Germinal center (tissue), 1 donor: ENCODE measurements at places on chromosomes 4 and X.
A peak's percentile ranks its signal among the peaks of the same experiment; 100 is the strongest.

GRCh38 chr4:166823126-166823525 lies 411.2 kb downstream of the SPOCK3 start:
- DNase-seq, result no peak

DNA sequence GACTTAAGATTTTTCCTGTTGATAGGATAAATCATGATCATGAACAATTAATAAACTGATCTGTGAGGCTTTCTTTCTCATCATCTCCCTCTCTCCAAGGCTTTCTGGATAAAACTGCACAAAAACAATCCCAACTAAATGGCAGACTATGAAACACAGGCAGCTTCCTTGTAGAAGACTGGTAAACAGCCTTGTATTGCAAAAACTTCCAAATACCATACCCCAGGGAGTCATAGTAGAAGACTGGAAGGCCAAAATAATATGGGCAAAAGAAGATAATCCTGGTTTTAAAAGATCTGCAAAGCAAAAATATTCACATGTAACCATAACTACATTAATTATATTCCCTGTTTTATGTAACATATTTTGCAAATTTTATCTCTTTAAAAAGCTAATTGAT lies 113.0 kb downstream of the ANAPC10 start:
- DNase-seq, result no peak

- no peak for DNase-seq
Observed at GRCh38 chr4:7575426-7575825, 140.7 kb upstream of the PSAPL1 start.

DNA sequence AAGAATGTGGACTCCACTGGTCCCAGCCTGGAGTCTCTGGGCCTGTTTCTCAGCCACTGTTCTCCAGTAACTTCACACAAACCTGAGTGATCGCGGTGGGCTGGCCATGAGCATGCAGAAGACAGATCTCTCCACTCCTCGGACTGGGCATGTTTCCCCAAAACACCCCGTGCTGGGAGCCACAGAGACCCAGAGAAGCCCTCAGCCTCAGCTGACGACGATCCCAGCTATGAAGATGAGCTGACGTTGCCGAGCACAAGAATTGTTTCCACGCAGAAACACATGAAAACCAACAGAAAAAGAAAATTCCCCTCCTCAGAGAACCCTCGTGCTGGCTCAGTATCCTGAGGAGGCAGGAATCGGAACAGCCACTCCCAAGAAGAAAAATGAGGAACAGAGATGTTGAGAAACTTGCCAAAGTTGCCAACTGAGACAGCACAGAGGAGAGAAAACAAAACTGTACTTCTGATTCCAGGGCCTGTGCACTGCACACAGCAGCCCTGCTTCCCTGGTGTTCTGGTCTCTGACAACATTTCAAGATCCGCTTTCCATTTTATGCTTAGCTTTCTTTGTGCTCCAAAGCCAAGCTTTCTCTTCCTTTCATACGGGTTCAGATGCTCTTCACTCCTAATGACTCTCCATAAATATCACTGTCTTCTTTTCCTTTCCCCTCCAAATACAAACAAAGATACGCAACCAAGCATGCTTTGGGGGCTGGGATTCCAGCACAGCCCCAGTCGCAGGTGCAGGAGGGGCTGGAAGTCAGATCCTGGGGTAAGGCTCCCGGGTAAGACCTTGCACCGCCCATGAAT lies 81.4 kb downstream of the IRF2 start:
- DNase-seq, result no peak

- no peak for DNase-seq
Observed at GRCh38 chr4:101983835-101984234, 193.3 kb downstream of the BANK1 start.

GRCh38 chrX:1453395-1453783 lies 680 bp upstream of the ASMTL start:
- no peak for DNase-seq

DNA sequence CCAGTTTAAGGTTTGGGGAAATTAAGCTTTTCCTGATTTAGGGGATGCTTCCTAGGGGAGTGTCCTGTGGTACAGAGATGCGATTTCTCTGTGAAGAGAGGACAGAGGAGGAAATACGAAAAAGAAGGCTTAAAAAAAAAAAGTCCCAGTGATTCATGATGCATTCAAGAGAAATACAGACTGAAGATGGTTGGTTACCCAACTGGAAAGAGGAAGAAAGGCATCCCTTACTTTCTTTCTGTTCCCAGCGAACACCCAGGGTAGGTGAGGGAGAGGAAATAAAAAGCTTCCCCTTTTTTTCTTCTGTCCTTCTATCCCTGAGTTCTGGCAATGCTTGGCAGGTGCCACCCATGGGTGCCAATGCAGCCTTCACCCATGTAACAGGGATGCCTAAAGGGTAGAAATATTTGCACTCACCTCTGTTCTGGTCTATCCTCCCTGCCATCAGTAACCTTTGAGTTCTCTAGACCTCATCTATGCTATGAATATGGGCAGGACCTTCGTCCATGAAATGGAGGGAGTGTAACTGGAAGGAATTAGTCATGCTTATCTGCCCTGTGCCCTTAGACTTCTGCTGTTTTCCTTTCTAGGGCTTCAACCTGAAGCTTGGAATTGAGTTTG lies 230.1 kb upstream of the GALNTL6 start:
- no peak for DNase-seq

DNA sequence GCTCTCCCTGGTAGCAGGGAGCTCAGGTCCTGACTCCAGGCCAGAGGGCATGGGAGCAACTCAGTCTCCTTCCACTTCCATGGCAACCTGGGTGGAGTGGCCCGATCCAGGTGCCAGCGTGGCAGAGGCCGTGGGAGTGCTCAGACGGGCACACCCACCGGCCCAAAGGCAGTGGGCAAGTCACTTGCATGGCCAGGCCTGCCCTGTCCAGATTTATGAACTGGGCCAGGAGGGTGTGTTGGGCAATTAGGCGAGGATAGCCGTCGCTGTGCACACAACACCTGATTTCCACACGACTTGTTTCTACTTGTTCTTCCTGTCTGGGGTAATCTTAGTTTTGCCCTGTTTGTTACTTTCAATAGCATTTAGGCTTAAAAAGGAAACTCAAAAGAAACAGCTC lies 55.5 kb upstream of the NYX start:
- DNase-seq, result no peak

GRCh38 chr4:48641401-48641800 lies 138.7 kb downstream of the FRYL start:
- no peak for DNase-seq

DNA sequence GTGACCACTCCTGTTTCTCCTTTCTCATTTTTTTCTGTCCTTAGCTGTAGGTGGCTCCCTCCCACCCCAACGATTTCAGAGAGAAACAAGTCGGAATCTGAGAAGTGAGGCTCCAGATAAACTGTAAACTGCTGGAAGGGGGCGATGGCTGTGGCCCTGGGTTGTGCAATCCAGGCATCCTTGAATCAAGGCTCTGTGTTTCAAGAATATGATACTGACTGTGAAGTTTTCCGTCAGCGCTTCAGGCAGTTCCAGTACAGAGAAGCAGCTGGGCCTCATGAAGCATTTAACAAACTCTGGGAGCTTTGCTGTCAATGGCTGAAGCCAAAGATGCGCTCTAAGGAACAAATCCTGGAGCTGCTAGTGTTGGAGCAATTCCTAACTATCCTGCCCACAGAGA lies 37.7 kb downstream of the ETDC start:
- no peak for DNase-seq

DNA sequence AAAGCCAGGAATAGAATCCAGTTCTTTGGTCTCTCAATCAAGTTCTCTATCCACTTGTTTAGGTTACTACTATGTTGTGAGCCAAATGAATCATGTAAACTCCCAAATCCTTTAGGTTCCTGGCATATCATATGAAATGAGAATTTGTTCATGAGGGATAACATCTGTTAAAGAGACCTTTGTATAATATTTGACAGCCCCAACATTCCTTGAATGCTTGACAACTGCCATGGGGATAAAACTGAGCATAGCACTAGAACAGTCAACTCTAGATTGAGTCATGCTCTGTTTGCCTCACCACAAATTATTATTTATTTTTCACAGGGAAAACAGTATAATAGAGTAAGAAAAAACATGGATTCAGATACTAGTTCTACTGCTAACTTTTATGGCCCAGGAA lies 93.3 kb downstream of the NAA11 start:
- no peak for DNase-seq

GRCh38 chrX:156001001-156001666 lies 3.6 kb downstream of the IL9R start:
- no peak for DNase-seq

DNA sequence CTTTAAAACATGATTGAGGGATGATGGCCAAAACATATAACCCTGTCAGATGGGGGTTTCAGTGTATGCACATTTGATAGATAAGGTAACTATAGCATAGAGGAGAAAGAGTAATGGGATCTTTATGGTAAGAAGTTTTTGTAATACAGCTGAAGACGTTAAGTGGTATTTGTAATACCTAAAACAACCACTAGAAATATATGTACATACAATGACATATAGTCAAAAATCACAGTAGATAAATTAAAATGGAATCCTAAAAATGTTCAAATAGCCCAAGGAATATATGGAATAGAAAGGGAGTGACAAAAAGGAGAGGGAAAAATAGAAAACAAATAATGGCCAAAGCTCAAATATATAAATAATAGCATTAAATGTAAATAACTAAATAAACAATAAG lies 371.3 kb upstream of the FSTL5 start:
- no peak for DNase-seq

- DNase-seq, result peak; percentile 27
Observed at GRCh38 chrX:15493118-15493962, at the start of gene PIR. Gene PIR (minus strand): TSS chrX:15493333. CDS start chrX:15491257, 2,076 bp downstream.

- no peak for DNase-seq
Observed at GRCh38 chrX:69505772-69506616, 1.9 kb downstream of the NALF2 start.

- DNase-seq, result peak; percentile 36
Observed at GRCh38 chr4:25904748-25905082, 9.3 kb upstream of the SMIM20 start.

DNA sequence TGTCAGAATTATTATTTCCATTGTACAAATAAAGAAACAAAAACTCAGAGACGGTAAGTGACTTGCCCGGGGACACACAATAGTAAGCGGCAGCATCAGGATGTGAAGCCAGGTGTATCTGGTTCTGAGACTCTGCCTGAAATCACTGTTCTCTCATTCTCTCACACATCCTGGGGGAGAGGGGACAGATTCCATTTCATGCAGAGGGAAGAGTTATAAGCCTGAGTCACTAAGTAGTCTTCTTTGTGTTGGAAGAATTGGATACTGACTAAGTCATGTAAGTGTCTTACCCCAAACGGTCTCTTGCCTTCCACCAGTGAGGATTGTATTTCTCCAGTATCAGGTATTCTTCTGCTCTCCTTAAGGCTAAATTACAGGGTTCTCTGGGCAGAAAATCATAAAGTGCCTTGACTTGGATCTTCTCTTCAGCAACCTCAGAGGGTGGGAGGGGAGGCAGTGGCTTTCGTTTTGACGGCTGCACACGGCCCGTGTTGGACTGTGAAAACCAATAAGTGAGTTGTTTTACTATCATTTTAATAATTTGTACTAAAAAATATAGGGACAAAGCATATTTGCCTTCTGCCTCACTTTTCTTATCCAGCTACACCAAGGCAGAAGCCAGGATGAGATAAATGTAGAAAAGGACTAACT lies 21.9 kb downstream of the TXK start:
- no peak for DNase-seq

DNA sequence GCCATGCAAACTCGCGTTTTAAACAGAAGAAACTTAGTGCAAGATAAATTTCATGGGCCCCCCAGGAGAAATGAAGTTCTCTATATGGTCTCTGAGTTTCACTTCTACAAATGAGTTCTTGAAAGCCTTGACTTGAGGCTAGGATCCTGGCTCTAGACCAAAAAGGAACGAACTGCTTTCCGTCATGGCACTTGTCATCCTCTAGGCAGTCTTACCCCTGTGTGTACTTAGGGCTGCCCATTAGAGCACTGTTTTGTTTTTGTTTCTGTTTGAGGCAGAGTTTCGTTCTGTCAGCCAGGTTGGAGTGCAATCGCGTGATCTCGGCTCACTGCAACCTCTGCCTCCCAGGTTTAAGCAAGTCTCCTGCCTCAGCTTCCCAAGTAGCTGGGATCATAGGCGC lies 29.0 kb downstream of the RNF4 start:
- peak; percentile 73 for DNase-seq

DNA sequence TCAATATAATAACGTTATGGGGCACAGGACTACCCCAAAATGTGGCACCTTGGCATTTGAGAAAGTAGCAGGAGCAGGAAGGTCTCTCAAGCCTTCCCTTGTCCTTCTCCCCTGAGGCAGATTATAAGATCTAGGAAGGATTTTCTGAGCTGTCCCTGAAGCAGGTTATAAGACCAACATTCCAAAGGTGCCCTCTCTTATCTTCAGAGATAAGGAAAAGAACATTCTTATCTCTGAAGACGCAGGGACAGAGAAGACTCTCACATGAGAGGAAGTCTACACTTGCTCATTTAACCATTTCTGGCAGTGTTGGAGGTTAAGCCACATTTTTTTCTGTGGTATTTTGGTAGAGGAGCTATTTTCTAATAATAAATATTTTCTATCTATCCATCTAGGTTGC lies 437.9 kb upstream of the MAOA start:
- no peak for DNase-seq

GRCh38 chr4:90027565-90027964 lies 99.6 kb upstream of the CCSER1 start:
- peak; percentile 6 for DNase-seq
